Activated CD8-positive, alpha-beta memory T cell treated with anti-CD3 and anti-CD28 coated beads, Interleukin-2, amount 50 U/mL, for 4 hours (primary cell): ENCODE measurements at places on chromosomes 7 and 10.

DNA sequence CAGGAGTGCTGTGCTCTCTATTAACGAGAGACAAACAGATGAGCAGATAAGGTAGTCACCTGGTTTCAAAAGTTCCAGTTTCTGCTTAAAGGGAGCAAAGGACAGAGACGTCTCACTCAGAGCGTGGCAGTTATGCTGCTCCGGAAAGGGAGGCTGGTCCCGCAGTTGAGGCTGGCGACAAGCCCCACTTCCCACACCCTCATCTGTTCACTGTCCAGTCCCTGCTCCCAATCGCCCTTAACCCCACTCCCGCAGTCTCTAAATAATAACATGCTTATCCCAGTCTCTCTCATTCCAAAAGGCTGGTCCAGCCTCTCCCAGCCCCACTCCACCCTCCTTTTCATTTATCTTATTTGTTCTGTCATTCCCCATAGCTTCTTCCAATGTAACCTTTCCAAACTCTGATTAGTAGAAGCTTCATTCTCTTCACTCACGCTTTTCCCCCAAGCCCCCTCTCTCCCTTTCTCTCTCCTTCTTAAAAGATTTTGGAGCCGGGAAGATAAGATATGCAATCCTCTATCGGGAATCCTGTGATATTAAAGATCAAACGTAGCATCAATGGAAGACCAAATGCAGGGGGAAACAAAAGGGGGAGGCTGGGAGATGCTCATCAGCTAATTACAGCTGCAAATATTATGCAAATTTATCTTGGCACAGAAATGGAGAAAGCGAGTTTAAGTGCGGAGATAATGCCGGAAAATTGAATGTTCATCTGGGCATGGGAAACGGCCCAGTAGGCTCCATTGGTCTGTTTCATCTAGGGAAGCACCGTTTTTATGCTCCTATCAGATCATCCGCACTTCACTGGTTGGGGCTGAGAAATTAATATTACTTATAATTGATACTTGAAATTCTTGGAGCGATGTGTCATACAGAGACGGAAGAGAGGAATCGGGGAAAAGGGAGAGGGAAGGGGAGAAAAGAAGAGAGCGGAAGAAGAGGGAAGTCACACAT lies 16.3 kb upstream of the GATA3 start:
- DNase-seq, result no peak

DNA sequence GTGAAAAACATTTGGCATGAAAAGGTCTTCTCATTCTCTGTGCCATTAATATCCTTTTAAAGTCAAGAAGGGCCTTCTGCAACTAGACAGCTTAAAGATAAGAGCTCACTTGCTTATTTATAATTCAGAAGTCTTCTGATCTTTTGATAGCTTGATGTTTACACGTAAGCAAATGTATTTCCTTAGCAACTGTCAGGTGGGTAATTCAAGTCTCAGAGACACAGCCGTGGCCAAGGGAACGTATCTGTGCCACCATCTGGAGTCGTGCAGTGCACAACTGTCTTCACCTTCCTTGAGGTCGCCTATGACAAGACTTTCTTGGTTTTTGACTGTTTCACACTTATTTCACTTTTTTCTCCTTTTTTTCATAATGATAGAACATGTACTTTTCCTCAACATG lies 4.0 kb upstream of the NEBL start:
- DNase-seq, result no peak

GRCh38 chr10:10776363-10776762 lies 241.3 kb upstream of the CELF2 start:
- no peak for DNase-seq

GRCh38 chr10:77251297-77252013 lies 386.2 kb downstream of the KCNMA1 start:
- peak; percentile 17 for DNase-seq

GRCh38 chr7:47751043-47751442 lies 169.1 kb upstream of the TNS3 start:
- DNase-seq, result no peak

- DNase-seq, result no peak
Observed at GRCh38 chr10:62740885-62741745, 63.4 kb upstream of the ADO start.

- no peak for DNase-seq
Observed at GRCh38 chr7:45073031-45073785, 15.6 kb downstream of the NACAD start.

DNA sequence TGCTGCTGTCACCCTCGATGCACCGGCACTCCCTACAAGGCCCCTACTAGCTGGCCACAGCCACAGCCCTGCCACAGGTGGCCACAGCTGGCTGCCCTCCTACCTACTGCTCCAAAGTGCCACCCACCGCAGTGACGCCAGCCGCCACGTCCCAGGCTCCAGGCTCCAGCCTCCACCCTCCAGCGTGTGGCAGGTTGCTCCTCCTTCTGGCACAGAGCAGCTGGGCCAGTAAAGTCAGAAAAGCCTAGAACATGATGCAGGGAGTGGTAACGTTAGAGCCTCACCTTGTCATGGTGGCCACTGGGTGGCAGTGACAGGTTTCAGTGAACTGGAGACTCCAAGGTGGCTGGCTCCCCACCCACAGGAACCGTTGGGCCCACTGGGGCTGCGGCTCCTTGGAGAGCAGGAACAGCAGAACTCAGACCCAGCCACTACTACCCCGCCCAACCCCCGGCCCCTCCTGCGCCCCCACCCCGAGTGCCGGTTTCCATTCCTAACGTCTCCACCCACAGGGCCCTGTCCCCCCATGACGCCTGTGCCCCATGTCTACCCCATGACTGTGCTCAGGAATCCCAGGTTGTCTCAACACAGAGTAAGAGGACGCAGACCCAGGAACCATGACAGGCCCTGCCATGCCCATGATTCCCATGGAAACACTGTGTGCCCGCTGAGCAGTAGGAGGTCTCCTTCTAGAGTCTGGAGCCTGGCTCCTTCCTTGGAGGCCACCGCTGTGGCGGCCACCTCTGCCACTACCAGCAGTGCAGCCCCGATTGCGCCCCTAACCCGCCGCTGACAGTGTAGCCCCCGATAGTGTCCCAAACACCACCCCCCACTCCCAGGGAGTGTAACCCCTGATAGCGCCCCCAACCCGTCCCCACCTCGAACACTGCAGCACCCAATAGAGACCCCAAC lies 52.3 kb upstream of the ZNF33B start:
- no peak for DNase-seq

DNA sequence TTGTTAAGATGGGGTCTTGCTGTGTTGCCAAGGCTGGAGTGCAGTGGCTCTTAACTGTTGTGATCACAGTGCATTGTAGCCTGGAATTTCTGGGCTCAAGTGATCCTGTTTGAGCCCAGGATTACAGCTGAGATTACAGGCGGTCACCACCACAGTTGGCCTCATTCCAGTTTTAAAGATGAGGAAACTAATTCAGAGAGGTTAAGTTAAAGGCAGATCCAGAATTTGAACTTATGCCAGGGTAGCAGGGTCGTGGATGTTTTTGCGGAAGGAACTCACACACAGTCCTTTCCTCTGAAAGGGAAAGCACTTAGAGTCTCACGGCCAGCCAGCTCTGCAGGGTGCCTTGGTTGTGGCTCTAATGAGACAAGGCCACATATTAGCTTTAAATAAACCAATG lies 84.7 kb downstream of the MMRN2 start:
- DNase-seq, result no peak

DNA sequence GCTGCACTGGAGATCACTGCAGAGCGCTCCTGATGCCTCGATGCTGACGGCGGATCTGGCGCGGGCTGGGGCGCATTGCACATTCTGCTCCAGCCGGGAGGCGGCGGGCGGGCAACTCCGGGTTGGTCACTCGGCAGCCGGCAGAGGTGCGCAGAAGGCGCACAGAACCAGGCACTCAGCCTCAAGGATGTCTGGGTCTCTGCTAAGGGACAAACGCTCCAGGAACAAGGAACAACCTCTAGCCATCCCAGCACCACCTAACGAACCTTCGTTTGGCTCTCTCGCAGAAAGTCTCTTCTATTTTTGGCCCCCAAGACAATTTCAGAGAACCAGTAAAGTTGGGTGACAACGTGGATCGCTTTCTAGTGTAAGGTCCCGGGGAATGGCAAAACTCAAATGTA lies 254.6 kb downstream of the OTUD1 start:
- DNase-seq, result no peak

- DNase-seq, result no peak
Observed at GRCh38 chr7:128005759-128006159, 25.5 kb downstream of the LRRC4 start.

GRCh38 chr10:104333032-104333727 lies 5.1 kb downstream of the ITPRIP start:
- peak; percentile 85 for DNase-seq

- no peak for DNase-seq
Observed at GRCh38 chr7:116672596-116673456, 830 bp downstream of the MET start.

DNA sequence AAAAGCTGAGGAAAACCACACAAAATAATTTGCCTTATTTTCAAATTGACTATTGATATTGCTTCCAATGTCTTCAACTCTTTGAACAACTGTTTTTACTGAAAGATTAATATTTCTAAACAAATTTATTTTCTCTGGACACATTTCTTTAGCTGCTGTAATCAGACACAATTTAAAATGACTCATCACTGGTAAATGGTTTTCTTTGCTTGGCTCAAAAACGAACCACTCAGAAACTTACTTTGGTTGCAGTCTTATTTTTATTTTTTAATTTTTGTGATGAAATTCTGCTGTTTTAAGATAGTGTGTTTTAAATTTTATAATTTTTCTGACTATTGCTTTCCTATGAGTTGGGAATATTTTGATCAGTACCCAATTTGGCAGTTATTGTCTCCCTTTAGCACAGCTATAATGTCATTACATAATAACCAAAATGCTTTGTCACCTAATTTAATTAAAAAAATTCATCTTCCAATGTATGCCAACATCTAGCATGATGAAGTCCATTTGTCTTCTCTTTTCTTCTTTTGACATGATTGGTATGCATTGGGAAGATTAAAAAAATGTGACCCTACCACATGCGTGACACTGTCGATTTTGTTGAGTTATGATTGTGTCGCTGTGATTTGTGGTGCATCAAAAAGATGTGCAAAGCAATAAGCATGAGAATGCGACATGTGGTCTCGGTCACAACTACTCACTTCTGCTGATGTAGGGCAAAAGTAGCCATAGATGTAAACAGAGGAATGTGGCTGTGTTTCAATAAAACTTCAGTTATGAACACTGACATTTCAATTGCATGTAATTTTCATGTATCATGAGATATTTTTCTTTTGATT lies 222.3 kb downstream of the SUGCT start:
- DNase-seq, result no peak

DNA sequence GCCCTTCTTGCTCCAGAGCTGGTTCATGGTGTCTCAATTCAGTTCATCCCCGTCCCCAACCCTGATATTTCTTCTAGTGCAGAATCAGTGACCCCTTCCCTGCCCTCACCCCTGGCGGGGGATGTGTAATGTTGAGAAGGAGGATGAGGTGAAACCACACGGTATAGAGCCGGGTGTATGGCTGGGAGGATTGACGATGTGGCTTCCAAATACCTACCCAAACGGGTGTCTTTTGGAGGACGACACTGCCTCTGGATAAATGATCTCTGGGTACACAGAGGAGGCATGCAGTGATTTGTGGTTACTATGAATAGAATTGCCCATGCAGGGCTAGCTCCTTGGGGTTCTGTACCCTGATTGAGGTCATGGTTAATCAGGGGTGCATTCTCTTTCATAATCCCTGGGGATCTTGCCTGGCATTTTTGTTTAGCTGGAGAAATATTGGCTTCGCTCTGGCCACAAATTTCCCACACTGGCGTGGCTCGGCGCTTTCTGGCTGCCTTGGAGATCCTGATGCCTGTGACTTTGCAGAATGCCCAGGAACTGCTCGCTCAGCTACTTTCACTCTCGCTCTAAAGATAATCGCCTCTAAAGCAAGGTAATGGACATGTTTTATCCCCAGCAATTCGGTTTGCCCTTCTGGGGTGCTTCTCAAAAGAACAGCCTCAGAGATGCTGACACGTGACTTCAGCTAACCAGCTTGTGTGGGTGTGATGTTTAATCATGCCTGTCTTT lies 89.2 kb downstream of the RBM20 start:
- DNase-seq, result no peak

- no peak for DNase-seq
Observed at GRCh38 chr10:44966129-44966815, 6.7 kb downstream of the RASSF4 start.

DNA sequence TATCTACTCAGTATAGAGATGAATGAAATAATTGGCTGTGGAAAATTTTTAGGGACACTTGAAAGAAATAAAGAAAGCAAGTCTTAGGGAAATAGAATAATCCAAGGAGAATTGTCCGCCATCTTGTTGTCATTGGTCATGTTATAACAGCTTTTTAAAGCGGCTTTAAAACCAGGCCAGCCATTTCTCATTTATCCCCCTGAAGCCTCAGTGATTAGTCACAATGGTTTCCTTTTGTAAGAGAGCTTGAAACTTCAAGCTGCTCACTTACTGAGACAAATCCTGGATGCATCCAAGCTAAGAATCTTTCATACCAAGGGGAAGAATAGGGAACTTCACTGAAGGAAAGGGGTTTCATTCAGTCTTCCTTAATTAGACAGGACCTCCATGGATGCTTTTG lies 67.9 kb downstream of the SGCE start:
- no peak for DNase-seq

DNA sequence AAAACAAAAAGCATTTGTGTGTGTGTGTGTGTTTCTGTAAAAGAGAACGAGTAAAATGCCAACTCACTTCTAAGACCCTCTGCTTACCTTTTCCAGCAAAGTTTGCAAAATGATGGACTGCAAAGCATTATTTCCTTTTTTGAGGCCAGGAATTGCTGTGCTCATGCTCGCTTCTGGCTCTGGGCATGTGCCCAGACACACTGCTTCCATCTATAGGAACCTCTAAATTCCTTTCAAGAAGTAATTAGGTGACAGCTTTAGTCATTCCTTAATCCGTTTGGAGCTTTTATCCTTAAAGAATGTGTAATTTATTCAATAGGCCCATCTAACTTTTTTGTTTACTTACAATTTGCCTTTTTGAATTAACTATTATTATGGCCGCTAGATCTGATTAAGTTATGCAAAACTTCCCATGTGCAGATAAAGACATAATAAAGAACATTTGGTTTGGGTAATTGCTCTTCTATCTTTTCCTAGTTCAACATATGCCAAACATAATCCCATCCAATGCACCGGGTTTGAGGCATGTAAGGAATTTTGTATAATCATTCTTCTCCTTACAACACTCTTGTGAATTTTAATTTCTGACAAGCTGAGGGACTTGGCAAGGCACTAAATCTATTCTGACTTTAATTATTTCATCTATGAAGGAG lies 34.7 kb downstream of the A1CF start:
- no peak for DNase-seq
